Hematopoietic multipotent progenitor cell treated with erythropoietin and hydrocortisone succinate and interleukin-3 and kit ligand, for 17 days (in vitro differentiated cells): ENCODE measurements at places on chromosomes 11 and 22.

GRCh38 chr22:37748659-37749058 is 51.8 kb downstream of the TRIOBP start:
- DNase-seq = no peak

DNA sequence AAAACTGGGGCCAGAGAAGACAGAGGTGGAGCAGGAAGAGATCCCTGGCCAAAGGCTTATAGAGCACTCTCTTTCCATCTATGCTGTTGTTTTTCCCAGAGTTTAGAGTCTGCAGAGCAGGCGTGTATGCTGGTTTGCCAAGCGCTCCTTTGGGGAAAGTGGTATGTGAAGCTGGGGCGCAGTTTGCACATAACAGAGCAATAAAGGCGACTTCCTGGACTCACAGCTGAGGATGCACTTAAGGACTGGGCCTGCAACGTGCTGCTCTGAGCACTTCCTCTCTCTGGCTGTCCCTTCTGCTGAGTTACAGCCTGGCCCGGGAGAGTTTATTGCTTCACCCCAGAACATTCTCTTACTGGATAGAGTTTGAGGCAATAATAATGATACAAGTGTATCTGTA is 41.7 kb downstream of the THAP12 start:
- no peak for DNase-seq

- DNase-seq = no peak
Measured at GRCh38 chr22:17738386-17739128, 35.7 kb downstream of the BID start.

- no peak for DNase-seq
Measured at GRCh38 chr22:25645266-25645665, 80.8 kb downstream of the GRK3 start.

DNA sequence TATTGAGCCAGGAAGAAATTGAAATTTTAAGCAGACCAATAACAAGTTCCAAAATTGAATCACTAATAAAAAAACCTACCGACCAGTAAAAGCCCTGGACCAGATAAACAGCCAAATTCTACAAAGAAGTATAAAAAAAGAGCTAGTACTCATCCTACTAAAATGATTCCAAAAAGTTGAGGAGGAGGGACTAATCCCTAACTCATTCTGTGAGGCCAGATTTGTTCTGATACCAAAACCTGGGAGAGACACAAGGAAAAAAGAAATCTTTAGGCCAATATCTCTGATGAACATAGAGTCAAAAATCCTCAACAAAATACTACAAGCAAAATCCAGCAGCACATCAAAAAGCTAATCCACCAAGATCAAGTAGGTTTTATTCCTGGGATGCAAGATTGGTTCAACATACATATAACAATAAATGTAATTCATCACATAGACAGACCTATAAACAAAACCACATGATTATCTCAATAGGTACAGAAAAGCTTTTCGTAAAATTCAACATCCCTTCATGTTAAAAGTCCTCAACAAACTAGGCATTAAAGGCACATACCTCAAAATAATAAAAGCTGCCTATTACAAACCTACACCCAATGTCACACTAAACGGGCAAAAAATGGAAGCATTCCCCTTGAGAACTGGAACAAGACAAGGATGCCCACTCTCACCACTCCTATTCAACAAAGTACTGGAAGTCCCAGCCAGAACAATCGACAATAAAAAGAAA is 13.1 kb downstream of the OR52A5 start:
- no peak for DNase-seq

DNA sequence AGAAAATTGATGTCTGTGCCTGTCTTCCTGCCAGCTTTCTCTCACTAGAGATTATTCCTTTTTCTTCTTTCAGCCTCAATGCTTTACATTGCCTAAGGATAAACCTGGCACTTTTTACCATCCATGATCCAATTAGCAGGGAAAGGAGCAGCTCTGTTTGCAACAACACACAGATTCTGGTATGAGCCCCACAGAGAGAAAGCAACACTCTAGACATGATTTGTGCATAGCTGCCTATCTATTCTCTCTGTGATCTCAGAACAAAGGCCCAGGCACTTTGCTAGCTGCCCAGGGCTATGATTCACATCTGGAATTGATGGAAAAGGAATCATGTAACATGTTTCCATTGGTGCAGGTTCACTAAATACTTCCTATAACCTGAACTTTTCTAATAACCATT is 685.0 kb downstream of the ETS1 start:
- DNase-seq = no peak

DNA sequence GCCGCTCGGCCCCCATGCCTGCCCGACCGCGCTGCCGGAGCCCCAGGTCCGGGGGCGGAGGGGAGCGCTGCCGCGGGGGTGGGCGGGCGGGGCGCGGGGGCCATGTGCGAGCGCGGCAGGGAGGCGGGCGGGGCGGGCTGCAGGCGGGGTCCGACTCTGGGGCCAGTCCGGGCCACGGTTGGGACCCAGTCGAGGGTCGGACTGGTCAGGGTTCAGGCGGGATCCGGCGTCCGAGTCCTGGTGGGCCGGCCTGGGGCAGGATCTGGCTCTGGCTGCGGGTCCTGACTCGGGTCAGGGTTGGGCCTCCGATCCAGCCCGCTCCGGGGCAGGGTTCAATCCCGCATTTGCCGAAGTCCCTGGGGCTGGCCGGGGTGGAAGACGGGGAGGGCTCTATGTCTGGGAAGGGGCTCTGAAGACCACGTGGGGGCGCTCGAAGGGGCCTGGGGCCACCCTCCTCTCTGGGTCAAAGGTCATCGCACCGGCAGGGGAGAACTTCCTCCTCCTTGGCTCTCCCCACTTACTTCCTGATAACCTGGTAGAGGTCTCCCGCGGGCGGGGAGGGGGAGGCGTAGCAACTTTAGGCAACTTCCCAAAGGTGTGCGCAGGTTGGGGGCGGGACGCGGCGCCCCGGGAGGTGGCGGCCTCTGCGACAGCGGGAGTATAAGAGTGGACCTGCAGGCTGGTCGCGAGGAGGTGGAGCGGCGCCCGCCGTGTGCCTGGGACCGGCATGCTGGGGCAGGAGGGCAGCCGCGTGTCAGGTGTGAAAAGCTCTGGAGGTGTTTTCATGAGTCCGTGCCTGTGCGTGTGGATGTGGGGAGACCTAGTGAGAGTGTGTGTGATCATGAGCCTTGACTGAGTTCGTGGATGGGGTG is 603 bp downstream of the ESRRA start:
- peak; percentile 82 for DNase-seq

GRCh38 chr11:16016468-16016829 is 339.9 kb downstream of the SOX6 start:
- DNase-seq = no peak

DNA sequence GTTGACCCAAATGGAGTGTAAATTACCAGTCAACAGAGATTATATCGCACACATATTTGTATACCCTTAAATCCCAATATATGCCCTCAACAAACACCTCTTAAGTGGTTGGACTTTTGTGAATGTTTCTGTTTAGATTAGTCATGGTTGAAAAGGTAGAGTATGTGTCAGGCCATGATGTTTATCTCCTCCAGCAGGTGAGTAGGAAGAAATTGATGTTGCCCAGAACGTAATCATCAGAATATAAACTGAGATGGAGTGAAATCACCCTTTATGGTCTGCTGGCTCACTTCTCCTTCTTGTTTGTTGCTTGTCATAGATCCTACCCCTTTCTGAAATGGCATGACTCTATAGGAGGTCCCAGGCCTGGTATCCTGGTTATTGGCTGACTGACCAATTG is 431.8 kb downstream of the ETS1 start:
- DNase-seq = no peak

DNA sequence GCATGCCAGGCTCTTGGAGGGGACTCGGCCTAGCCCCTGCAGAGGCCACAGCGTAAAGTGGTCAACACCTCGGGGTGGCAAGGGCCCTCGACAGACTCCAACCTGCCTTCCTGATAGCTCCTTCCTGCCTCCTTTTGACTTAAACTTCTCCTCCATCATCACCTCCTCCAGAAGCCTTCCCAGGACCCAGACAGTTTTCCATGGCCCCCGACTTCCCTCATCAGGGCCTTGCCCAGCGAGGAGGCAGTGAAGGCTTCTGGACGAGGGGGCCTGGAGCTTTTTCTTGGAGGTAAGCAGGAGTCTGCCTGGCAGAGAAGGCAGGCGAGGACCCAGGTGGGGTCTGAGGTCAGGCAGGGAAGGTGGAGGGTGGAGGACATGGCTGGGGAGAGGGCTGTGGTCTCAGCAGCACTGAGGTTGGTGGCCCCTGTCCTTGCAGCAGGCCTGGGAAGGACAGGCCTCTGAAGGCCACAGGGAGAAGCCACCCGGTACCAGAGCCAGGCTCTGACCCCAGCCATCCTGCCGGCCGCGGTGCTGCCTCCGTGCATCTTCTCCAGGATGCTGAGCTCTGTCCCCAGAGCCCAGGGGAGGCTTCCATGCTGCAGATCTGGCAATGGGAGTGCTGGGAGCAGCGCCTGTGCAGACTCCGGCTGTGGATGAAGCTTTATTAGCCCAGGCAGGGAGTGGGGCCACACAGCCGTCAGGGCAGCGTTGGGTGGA is 81.4 kb downstream of the WNT7B start:
- DNase-seq = no peak

DNA sequence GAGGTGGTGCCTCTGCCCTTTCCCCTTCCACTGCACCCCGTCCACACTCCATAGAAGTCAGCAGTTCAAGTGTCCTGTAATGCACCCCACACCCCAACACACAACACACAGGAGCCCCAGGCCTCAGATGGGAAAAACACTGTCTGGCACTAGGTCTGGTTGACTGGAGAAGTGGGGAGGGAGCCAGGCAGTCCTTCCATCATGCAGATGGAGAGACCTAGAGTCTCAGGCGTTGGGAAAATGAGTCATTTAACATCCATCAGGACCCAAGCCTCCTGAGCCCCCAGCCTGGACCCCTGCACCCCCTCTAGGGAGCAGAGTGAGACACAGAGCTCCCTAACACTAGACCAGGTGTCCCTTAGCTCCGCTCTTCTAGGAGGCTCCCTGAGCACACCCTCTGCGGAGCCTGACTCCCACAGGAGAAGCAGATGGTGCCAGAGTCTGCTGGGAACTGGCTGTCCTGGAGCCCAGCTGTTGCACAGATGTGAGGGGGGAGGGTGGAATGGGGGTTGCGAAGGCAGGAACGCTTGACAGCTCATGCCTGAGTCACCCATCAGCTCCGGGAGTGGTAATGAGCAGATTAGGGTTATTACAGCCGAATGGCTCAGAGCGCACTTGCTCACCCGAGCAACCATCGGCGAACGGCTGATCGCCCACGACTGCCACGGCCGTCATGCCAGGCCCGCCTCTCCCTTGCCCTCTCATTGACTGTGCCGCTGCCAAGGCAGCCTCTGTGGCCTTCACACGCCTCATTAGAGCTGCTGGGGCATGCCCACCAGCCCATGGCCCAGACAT is 22.1 kb upstream of the SYT7 start:
- DNase-seq = no peak

DNA sequence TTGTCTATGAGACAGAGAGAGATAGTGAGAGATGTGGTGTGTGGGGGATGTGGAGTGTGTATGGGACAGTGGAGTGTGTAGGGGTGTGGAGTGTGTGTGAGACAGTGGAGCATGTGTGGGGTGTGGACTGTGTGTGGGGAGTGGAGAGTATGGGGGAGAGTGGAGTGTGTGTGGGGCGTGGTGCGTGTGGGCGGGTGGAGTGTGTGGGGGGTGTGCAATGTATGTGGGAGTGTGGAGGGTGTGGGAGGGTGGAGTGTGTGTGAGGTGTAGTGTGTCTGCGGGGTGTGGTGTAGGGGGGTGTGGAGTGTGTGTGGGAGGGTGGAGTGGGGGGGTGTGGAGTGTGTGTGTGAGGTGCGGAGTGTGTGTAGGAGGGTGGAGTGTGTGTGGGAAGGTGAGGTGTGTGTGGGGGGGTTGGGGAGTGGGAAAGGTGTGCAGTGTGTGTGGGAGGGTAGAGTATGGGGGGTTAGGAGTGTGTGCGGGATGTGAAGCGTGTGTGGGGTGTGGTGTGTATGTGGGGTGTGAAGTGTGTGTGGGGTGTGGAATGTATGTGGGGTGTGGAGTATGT is 356.9 kb downstream of the CADM1 start:
- DNase-seq = no peak

DNA sequence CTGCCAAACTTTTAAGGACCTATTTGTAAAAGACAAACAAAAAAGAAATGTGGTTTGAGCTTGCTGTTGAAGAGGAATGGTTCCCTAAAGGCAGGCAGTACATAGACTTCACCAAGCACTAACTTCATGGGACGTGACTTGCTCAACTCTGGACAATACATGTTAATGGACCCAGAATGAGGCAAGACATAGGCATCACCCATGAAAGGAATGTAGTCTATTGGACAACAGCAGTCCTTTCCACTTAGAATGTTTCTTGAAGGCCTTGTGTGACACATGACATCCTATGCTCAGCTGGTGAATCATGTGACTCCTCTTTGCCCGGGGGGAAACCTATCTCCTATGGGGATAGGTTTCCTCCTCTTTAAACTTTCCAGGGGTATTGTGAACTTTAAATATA is 246.4 kb upstream of the BLID start:
- DNase-seq = no peak

GRCh38 chr11:106601684-106602297 is 416.5 kb downstream of the GUCY1A2 start:
- no peak for DNase-seq

DNA sequence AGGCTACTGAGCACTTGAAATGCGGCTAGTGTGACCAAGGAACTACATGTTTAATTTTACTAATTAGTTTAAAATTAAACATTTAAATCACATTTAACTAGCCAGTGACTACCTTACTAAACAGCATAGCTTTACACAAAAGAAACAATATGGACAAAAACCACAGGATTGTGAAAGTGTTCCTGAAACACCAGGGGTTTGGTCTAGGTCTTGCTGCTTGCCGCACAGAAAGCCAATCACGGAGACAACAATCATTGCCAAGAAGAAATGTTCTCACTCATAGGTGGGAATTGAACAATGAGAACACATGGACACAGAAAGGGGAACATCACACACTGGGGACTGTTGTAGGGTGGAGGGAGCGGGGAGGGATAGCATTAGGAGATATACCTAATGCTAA is 309.5 kb downstream of the C11orf87 start:
- DNase-seq = no peak

GRCh38 chr11:134287561-134287960 is 11.4 kb downstream of the GLB1L3 start:
- no peak for DNase-seq

GRCh38 chr11:113971506-113972195 is 3.3 kb upstream of the HTR3A start:
- no peak for DNase-seq

GRCh38 chr22:49752598-49753091 is 75.0 kb downstream of the BRD1 start:
- no peak for DNase-seq

- DNase-seq = no peak
Measured at GRCh38 chr11:66969584-66970225, 5.4 kb upstream of the C11orf86 start.
